ENCODE measurements at places on chromosomes 2 and 18. TPM values are rescaled to one million over a fixed set of nuclear protein-coding genes. Genes with fewer than 3 reads are reported as not detected.

DNA sequence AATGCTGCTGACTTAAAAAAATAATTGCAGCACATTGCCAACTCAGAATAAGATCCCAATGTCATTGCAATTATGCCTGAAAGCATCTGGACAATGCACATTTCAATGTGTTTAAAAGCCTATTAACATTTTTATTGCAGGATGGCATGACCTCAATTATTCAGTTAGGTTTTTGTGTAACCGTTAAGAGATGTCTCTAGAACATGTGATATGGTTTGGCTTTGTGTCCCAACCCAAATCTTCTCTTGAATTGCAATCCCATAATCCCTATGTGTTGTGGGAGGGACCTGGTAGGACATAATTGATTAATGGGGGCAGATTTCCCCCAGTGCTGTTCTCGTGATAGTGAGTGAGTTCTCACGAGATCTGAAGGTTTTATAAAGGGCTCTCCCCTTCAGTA, 43.2 kb upstream of the ZC3H15 start:
- H3K4me1 ChIP-seq: no peaks in the 10 kb centered on the region
- H3K4me3 ChIP-seq: no peak overlapping the region
- no peak for DNase-seq

DNA sequence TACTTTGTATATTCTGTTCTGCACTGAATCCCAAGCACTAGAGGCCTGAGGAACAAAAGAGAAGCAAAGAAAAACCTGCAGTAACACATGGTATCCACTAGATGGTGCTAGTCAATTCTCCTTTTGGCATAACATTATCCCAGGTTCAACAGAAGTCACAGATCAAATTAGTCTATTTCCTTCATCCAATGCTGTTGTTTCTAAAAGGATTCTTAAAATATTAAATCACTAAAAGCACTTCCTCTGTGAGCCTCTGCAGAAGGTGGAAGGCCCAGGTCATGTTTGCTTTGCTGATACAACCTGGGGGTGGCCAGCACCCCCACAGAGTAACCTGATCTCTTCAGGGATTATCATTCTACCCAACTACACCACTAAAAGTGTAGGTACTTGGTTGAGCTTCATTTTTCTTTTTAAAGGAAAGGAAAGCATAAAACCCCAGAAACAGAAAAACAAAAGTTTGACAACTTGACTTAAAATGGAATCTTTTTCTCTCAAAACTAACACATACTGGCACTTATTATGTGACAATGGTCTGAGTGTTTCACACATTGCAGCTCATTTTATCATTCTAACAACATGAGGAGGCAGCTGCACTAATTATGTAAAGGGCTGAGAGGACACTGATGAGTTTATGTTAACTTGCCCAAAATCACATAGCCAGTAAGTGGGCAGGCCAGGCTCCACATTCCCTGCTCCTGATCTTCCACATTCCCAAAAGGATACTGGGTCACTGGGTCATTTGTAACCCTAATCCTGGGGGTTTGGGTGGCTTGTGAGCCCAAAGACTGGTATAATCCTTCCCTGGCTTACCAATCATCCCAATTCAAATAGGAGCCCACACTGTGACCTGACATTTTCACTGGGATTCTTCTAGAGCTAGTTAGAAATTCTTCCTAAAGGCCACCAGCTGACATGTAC, 66.8 kb upstream of the DNER start:
- no peak overlapping the region for H3K4me3 ChIP-seq
- H3K4me1 ChIP-seq: no peaks in the 10 kb centered on the region
- DNase-seq: no peak

Gene L3MBTL4
- total RNA-seq: 7.8 TPM

Gene SERPINB10
- total RNA-seq: not detected

DNA sequence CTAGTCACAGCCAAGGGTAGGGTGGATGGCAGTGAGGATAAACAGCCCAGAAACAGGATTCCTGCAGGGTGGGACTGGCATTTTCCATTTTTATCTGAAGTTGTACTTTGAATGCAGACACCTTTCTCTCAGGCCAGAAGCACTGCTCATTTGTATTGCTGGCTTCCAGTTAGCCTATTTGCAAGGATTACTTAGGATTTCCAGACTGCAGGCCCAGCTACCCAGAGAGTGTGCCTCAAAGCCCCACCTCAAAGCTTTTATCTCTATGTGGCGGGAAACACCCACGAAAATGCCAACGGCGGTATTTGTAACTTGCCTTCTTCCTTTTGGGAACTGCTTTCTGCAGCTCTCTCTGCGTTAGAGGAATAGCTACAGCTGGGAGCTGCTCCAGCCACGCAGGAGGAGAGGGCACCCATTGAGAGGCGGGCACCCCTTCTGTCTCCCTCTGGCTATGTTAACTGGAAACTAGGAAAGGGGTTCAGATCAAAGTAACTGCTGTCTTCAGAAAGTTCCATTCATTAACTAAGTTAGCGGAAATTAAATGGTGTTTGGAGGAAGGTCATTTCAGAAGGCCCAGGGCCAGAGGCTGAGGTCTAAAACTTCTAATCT, 144.9 kb downstream of the TGIF1 start:
- peak overlapping the region; percentile 98 for H3K27ac ChIP-seq
- H3K4me3 ChIP-seq: peak overlapping the region; percentile 68
- H3K36me3 ChIP-seq: no peaks in the 10 kb centered on the region
- DNase-seq: peak; percentile 61
- no peaks in the 10 kb centered on the region for H3K27me3 ChIP-seq
- peaks cover 5% of the 10 kb centered on the region for H3K4me1 ChIP-seq

- no peaks in the 10 kb centered on the region for H3K36me3 ChIP-seq
- no peak overlapping the region for H3K4me3 ChIP-seq
- peaks cover 5% of the 10 kb centered on the region for H3K4me1 ChIP-seq
- H3K27me3 ChIP-seq: no peaks in the 10 kb centered on the region
Observed at GRCh38 chr2:105384861-105385260, 14.0 kb downstream of the FHL2 start.

DNA sequence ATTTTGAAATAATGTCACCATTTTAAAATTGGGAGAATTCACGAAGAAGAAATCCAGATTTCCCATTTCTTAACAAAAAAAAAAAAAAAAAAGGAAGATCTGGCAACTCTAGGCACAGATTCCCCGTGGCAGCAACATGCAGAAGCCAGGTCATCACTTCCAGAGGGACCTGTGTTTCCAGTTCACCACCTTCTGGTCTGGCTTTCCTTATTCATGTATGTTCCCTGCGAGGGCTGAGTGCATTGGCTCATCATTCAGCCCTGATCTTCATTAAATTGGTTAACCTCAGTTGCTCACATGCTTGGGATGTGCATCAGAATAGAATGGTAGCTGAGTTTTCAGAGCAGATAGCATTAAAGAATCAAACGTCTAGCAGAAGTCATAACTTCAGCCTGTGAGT, 25.0 kb upstream of the MAP3K20 start:
- no peaks in the 10 kb centered on the region for H3K36me3 ChIP-seq
- H3K27ac ChIP-seq: no peak overlapping the region
- no peaks in the 10 kb centered on the region for H3K27me3 ChIP-seq
- H3K4me3 ChIP-seq: no peak overlapping the region

DNA sequence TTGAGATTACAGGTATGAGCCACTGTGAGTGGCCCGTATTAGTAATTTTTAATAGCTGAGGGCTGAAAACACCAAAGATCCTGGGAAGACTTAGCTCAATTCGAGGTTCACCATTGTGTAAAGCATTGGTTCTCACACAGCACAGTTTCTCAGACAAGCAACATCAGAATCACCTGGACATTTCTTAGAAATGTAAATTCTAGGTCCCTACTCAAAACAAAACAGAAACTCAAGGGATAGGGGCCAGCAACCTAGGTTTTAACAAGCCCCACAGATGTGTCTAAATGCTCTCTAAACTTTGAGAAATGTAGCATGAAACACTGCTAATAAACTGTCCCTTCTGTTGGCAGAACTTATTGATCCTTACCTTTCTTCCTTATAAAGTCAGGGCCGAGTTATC, 681.2 kb downstream of the RNF144A start:
- no peaks in the 10 kb centered on the region for H3K36me3 ChIP-seq
- no peak overlapping the region for H3K4me3 ChIP-seq
- DNase-seq: no peak
- H3K4me1 ChIP-seq: no peaks in the 10 kb centered on the region

Gene UGT1A3
- not detected for total RNA-seq

DNA sequence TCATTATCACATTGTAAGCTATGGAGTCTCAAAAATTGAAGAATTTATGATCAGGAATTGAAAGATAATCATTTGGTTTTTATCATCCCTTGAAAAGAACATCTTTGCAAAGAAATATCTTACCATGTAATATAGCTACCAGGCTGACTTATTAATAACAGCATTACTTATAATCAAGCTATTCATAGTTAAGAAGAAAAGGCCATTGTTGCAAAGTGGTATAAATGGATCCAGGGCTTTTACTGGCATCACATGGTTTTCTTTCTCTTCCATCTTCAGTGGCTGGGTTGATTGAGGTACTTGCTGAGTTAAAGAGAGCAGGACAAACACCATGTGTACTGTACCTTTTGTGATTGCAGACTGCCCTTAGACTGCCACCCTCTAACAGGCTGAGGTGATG, 39.6 kb downstream of the MFSD6 start:
- peak overlapping the region; percentile 50 for H3K27ac ChIP-seq
- no peaks in the 10 kb centered on the region for H3K36me3 ChIP-seq
- no peaks in the 10 kb centered on the region for H3K4me1 ChIP-seq
- no peak for DNase-seq
- H3K27me3 ChIP-seq: no peaks in the 10 kb centered on the region

DNA sequence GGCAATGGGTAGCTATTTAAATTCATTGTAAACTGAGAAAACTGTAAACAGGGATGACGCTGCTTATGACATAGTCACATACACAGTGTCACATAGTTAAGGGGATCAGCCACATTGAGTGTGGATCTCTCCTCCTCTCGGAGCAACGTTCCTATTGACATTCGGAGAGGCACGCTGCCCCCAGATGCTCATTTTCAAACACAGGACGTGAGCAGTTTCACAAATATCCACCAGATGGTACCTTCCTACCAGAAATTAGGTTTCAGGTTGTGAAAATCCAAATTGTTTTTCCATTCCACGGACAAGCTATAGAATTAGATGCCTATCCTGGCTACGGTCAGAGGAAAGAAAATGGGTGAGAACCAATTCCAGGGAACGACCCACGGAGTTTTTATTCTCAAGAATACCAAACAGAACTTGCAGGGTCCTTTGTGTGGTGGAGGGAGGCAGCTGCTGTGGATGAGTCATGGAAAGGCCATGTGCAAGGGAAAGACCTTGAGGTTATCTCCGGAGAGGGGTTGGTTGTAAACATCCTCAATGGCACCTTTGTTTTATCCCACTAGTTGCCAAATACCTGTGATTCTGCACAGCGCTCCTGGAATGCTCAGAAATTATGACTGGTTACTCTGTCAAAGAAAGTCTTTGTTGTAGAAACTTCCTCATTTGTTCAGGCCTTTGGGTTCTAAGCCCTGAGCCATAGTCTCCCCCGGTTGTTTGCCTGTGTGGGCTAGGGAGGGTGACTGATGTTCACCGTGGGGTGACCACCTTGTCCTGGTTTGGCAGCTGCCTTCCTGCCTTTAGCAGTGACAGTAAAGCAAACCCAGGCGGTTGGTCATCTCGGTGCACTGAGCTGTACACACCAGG, 88.0 kb downstream of the ACTR3 start:
- no peak overlapping the region for H3K4me3 ChIP-seq
- peak overlapping the region; percentile 87 for H3K27ac ChIP-seq
- no peaks in the 10 kb centered on the region for H3K4me1 ChIP-seq
- no peaks in the 10 kb centered on the region for H3K27me3 ChIP-seq
- no peak for DNase-seq
- no peaks in the 10 kb centered on the region for H3K36me3 ChIP-seq

Gene NGEF
- 6.3 TPM for total RNA-seq

Gene ASIC4
- total RNA-seq: not detected

Gene CFAP65
- total RNA-seq: not detected

Gene SMAD2
- 35.1 TPM for total RNA-seq

DNA sequence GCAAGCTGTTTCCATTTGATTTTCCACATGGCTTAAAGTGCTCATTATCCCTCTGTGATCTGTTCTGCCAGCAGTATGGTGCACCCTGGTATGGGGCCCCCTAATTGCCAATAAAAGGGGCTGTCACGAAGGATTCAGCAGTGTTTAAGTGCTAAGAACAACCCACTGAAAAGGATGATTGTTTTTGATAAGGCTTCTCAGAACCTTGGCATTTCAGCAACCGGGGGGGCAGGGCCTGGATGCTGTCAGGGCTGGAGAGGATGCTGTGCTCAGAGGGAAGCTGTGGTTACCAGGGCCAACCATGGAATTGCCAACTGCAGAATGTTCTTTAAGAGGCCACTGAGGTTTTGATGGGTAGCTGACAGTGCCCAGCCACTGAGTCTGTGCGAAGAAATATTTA, 117.8 kb downstream of the CTIF start:
- H3K36me3 ChIP-seq: no peaks in the 10 kb centered on the region
- no peaks in the 10 kb centered on the region for H3K4me1 ChIP-seq
- DNase-seq: no peak
- H3K27ac ChIP-seq: no peak overlapping the region

Gene OTOS
- total RNA-seq: not detected

DNA sequence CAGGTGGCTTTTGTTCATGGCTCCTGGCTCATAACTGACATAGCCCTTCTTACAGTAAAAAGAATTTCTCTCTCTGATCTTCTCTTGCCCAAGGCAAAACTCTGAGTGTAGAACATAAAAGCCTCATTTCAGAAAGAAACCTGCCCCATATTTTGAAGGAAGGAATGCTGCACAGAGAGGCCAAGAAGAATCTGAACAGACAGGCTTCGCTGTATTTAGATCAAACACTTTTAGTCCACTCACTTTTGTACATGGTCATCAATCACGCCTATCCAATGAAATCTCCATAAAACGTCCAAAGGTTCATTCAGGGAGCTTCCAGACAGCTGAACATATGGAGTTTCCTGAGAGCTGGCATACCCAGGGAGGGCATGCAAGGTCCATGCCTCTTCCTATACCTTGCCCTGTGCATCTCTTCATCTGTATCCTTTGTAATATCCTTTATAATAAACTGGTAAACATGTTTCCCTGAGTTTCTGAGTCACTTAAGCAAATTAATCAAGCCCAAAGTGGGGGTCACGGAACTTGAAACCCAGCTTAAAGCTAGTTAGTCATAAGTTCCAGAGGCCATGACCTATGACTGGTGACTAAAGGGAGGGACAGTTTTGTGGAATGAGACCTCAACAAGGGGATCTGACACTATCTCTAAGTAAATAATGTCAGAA, 62.5 kb upstream of the TMEM247 start:
- H3K36me3 ChIP-seq: no peaks in the 10 kb centered on the region
- no peaks in the 10 kb centered on the region for H3K27me3 ChIP-seq
- H3K4me3 ChIP-seq: no peak overlapping the region
- no peaks in the 10 kb centered on the region for H3K4me1 ChIP-seq

GRCh38 chr18:34514238-34514637, 195.9 kb upstream of the DTNA start:
- H3K36me3 ChIP-seq: no peaks in the 10 kb centered on the region
- no peak overlapping the region for H3K27ac ChIP-seq
- H3K4me3 ChIP-seq: no peak overlapping the region
- H3K27me3 ChIP-seq: no peaks in the 10 kb centered on the region

GRCh38 chr2:70904371-70905216, 31.1 kb upstream of the ATP6V1B1 start:
- H3K4me1 ChIP-seq: no peaks in the 10 kb centered on the region
- H3K27ac ChIP-seq: no peak overlapping the region
- H3K4me3 ChIP-seq: no peak overlapping the region
- no peaks in the 10 kb centered on the region for H3K36me3 ChIP-seq
- no peaks in the 10 kb centered on the region for H3K27me3 ChIP-seq

- H3K36me3 ChIP-seq: no peaks in the 10 kb centered on the region
- no peaks in the 10 kb centered on the region for H3K27me3 ChIP-seq
- H3K4me1 ChIP-seq: no peaks in the 10 kb centered on the region
- no peak overlapping the region for H3K27ac ChIP-seq
- DNase-seq: no peak
- H3K4me3 ChIP-seq: no peak overlapping the region
Observed at GRCh38 chr2:222713002-222713401, 41.5 kb downstream of the MOGAT1 start.
